ENCODE measurements at places on chromosomes 1 and 21.

DNA sequence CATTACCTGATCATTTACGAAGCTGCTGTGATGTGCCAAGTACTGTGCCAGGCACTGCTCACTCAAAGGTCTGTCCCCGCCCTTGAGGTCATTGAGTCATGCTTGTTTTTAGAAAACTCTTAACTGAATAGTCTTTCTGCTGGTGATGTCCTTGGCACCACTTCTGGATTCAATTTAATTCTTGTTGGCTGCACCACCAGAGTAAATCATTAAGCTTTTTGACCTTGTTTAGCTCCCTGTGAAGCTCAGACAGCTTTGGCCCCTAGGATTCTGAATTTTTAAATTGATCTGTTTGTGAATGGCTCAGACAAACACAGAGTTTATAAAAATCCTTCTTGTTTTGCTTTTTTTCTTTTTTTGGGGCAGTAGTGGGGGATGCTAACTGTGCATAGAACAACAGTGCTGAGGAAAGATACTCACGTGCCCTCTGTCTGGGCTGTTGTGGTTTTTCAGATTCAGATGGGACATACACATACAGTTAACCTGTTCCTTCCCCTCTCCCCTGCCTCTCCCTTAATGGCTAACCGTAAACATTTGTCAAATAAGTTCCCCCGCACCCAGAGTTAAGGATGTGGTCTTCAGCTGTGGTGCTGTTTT lies 67.6 kb downstream of the MTR start:
- no peak for DNase-seq

- DNase-seq: no peak
These were observed 11.7 kb upstream of the AK2 start for GRCh38 chr1:33048426-33048825.

DNA sequence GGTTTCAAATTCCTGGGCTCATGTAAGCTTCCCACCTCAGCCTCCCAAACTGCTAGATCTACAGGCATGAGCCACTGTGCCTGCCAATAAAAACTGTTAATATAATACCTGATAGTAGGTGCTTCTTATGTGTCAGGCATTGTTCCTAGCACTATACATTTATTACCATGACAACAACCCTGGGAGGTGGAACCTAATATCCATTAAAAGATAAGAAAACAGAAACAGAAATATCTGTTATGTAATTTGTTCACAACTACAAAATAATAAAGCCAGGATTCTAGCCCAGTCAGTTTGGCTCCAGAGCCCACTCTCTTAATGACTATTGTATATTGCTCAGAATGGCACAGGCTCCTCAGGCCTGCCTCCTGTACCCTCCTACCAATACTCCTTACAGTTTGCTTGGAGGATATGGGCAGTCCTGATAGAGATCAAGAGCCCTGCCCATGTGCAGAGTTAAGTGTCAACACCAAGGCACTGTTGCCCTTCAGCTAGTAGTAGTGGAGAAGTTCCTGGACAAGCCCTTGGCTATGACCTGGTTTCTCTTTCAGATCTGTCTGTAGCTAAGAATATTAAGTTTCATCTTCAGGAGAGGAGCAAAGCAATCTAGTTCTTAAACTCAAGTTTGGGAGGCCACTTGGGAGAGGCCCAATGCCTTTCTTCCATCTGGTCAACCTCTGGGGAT lies 22.4 kb downstream of the RPL5 start:
- DNase-seq: no peak

- DNase-seq: no peak
These were observed 4.4 kb downstream of the ECHDC2 start for GRCh38 chr1:52917156-52917555.

DNA sequence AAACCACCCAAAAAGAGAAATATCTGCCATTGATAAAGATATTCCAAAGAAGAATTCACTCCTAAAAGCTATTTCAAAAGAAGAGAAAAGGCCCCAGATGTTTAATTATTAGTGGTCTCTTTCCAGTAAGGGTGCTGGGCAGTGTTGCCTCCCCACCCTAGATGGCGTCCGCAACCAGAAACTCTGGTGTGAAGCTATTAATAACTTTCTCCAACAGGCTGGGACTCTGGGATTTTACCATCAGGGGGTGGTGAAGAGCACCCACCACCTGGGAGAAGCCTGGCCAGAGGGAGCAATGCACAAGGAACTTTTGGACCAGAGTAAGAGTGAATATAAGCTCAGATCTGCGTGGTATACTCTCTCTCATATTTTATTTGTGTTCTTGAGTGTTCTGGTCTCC lies 115.4 kb upstream of the TIAM1 start:
- DNase-seq: no peak

DNA sequence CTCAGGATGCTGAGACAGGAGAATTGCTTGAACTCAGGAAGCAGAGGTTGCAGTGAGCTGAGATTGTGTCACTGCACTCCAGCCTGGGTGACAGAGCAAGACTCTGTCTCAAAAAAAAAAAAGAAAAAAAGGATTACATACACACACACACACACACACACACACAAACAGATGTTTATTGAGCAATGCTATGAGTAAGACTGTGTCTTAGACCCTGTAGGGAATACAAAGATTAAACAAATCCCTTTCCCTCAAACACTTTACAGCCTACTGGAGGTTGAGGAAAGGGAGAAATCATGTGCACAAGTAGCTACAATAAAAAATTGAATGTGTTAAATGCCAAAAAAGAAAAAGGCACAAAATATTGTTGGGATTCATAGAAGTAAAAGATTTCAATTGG lies 58.1 kb downstream of the RPAP2 start:
- no peak for DNase-seq

DNA sequence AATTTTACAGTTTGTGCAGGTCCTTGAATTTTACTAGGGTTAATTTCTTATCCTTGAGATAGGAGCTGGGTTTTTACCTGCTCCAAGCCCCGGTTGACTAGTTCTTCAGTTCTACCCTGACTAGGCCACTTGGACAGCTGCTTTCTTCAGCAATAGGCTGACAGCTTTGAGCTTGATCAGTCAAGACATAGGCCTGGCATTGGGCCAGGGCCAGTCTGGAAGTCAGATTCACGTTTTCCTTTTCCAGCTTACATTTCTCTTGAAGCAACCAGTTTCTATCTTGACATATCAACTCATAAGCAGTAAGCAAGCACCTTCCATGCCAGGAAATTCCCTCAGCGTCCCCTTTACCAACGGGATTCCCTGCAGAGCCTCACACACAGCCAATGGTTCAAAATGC lies 63.7 kb upstream of the AJAP1 start:
- no peak for DNase-seq

DNA sequence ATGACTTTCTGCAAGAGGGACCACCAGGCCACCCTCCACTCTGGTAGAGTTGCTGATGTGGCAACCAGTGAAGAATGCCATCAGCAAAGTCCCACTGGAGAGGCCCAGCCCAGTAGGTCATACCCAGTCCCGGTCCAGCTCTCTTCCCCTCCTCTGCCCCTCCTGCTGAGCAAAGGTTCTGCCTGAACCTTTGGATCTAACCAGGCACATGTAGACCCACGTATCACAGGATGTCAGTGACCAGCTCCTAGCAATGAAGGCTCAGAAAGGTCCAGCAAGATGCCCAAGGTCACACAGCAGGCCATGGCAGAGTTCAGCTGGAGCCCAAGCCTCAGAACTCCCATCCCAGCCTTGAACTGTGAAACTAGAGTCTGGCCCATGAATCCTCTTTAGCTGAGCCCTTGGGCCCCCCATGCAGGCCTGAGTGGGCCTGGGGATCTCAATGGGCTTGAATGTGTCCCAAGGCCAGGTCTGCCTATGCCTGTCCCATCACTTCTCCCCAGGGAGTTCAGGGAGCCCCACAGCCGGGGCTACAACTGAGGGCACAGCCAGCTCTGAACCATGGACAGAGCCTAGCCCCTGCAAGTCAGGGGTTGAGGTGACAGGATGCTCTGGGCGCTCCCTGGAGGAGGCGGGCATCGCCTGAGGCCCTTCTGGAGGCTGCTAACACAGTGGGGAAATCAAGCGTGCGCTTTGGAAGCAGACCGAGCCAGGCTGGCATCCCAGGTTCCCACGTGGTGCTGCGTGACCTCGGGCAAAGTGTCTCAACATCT lies 21.4 kb upstream of the PADI1 start:
- DNase-seq: no peak

- DNase-seq: no peak
These were observed 21.9 kb upstream of the LBR start for GRCh38 chr1:225449774-225450173.

GRCh38 chr1:46039571-46040052 lies 92.8 kb downstream of the PIK3R3 start:
- DNase-seq: no peak

DNA sequence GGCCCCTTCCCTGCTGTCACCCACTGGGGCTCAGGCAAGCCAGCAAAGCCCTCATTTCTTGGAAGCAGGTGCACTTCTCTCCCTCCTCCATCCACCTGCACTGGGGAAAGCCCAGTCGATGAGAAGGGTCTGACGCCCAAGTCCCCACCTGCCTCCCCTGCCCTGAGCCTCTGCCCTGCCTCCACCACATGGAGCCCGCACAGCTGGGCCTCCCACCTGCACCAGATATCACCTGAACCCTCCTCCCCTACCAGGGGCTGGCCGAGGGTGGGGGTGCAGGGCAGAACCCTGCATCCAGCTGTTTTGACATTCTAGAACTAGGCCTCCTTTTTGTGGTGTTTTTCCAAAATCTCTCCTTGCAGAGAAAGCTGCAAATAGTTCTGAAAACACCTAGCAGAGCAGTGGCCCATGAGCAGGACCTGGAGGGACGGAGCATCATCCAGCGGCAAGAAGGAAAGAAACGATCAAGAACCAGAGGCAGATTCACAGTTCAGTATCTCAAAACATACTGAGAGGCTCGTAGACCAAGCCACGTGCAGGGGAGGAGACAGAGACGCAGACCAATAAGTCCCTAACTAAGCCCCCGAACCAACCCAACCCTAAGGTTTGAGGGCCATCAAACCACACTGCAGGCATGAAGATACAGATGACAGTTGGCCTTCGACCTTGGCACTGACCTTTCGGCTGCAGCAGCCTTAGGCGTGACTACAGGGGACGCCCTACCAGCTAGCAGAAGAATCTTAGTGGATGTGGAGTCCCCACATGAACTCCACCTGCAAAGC lies 16.7 kb downstream of the CHD5 start:
- no peak for DNase-seq

- DNase-seq: no peak
These were observed 28.8 kb upstream of the CCDC181 start for GRCh38 chr1:169456029-169456428.

DNA sequence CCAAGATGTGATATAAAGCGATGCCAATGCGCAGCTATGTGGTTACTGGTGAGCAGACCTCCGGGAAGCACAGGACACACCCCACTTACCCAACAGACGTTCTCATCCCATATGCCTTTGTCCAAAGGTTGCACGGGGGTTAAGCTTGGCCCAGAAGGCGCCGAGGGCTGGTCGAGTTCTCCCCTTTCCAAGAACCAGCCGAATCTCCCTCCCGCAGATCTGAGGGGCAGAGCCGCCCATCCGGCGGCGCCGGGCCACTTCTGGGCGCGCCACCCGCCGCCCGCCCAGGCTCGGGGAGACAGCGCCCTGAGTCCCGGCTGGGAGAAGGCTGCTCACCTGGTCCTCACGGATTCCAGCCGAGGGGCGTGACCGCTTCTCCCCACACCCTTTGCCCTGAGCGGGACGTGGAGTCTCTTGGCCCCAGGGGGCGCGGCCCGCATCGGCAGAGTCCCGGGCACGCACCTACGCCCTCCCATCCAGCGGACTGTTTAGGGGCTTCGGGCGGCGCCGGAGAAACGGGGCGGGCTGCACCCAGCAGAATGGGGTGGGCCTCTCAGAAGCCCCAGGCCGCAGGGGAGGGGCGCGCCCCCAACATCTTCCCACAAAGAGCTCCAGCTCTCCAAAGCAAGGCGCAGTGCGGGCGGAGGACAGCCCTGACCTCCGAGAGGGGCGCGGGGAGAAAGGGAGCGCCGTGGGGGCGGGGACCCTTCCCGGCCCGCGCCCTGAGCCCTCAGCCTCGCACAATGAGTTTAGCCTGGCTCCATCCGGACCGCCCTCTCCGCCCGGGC lies 615 bp downstream of the GPR161 start:
- DNase-seq: no peak

DNA sequence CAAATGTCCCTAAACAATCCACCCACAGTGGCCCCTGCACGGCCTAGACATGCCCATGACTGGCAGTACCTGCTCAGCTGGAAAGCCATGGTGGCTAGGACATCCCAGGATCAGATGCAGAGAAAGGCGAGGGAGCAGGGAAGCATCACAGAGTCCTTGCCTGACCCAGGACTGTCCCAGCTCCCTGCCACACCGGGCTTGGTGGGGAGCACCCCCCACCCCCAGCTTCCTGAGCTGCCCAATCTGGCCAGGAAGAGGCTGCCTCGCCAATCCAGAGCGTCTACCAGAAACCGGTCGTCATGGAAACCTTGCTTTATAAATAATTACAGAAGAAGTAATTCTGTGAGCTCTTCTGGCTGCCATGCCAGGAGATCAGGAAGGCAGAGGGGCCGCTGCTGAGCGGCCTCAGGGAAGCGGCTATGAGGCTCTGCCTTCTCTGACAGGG lies 34.8 kb downstream of the ACOT7 start:
- DNase-seq: peak; percentile 30

DNA sequence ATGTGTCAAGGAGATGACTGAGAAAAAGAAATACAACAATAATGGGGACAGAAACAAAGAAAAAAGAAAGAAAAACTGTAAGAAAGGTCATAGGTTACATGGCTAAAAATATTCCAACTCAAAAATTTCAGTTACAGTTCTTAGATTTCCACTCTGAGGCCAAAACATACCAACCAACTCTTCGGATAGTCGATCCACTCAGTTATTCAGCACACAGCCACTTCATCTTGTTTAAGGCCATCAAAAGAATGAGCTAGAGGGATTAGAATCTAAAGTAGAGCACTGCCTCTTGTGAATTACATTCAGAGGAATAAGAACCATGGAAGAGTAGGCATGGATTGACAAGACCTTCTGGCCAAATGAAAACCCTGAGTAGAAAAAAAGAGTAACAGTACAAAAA lies 277.0 kb downstream of the MRPL39 start:
- no peak for DNase-seq

DNA sequence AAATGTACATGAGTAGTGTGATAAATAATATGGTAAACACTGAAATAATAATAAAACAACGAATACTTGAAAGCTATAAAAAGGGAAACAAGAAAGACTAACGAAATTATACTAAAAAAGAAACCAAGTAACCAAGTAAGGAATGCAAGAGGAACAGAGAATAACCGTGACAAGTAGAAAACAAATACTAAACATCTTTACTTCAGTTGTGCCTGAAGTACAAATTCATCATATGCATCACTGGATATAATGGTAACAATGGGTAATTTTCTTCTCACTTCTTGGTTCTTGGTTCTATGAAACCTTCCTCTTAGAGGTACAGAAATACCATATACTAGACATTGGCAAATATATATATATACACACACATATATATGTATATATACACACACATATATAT lies 1093.6 kb upstream of the B3GALT2 start:
- DNase-seq: no peak

- DNase-seq: no peak
These were observed 54.1 kb downstream of the TMPRSS15 start for GRCh38 chr21:18349468-18349867.

All from activated T-helper 1 cell treated with Interleukin-2 at 50 U/mL for 16 hours (primary cell).